AG09319 (cell line): ENCODE measurements at places on chromosomes 6 and 20.

DNA sequence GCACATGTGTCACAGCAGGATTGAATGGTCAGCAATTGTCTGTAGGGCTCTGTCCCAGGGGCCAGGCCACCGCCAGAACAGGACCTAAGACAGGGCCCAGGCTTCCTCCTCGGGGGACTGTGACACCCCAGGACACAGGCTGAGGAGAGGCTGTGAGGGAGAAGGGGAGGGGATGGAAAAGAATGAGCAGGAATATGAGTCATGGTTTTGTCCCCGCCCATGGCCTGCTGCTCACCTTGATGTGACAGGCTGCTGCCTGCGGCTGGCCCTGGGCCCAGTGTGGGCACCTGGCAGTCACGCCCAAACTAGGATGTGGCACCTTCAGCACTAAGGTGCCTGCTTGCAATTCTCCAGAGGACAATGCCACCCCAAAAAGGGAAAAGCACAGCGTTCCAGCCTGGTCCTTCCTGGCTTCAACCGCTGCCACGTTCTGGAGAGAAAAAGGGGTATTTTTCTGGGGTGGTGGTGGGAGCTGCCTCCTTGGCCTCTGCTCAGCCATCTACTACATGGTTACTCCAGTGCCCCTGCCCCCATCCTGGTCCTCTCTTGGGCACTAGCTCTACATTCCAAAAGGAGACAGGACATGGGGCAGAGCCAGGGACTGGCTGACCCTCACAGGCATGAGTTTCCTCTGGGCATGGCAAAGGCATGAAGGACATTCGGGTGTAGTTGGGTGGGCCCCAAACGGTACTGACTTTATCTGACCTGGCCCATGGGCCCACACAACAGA is 93.4 kb downstream of the SLC22A23 start:
- no peak for DNase-seq

DNA sequence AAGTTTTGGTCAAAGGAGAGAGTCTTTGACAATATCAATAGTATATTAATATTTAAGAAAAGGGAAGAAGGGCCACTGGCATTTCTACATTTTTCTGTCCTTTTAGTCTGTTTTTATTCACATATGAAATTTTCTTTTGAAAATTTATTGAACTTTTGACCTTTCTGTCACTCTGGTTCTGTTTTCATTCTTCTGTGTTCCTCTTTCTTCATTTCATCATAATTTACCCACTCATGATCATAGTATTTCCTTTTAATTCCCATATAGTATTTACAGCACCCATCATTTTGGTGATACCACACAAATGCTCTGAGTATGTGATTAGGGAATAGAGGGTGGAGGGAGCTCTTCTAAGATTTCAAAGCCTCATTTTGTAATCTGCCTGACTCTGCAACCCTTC is 142.8 kb downstream of the GJA1 start:
- no peak for DNase-seq

- no peak for DNase-seq
Measured at GRCh38 chr20:21511485-21511849, 2.4 kb downstream of the NKX2-2 start.

DNA sequence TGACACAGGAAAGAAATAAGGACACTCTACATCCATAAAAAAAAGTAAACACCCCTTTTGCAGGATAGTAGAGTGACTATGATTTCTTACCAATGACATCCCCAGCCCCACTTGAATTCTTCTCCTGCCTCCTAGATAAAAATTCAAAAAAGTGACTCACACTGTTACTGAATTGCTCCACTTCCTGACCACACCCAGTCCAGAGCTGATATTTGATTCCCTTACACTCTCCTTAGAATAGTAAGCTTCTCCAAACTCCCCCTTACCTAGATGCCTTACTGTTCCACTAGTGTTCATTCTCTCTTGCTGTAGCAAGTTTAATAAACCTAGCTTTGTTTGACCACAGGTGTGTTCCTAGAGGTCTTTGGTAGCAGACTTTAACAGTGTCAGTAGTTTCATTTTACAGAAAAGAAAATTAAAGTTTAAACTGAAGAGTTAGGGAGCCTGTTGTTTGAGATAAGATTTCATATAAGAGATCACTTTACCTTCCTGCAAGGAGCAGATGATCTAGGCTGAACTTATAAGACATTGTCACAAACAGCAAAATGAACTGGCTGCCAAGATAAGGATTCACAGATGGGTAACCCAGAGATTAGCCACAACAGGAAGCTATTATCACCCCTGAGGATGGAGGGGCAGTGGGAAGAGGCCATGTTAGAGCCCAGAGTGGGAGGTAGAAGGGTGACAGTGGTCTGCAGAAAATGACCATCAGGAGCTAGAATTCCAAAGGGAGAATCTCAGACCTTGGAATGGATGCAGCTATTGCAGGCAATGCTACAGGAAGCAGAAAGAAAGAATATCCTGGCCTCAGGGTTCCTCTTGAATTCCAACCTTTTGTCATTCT is 28.4 kb upstream of the BTN3A2 start:
- DNase-seq = no peak

- no peak for DNase-seq
Measured at GRCh38 chr6:145866456-145867396, 52.1 kb upstream of the FBXO30 start.
